ENCODE measurements at places on chromosomes 6 and 20.

- no peak for DNase-seq
Observed at GRCh38 chr20:38073307-38074071, 39.9 kb downstream of the RPRD1B start.

DNA sequence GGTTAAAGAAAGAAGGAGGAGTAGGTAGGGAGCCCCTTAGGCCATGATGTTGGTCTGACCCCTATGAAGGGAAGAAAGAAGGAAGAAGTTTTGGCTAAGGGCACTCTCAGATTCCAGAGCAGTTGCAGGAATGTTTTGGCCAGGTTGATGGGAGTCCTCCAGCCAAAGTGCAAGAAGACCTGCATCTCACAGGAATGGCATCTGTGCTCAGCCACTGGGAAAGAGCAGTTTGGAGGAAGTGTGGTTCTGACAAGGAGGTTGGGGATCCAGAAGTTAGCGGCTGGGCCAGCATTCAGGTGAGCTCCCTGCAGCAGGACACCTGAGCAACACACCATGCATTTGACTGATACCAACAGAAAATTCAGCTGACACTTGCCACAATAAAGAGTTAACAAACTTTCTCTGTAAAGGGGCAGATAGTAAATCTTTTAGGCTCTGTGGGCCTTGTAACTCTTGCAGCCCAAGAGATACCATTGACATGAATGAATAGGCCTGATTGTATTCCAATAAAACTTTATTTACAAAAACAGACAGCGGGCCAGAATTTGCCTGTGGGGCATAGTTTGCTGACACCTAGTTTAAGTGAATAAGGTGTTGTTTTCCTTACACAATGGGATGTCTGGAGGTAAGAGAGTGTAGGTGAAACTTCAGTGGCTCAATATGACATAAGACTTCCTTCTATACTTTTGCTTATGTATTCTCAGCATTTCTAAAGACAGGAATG lies 71.0 kb downstream of the EDN1 start:
- no peak for DNase-seq

DNA sequence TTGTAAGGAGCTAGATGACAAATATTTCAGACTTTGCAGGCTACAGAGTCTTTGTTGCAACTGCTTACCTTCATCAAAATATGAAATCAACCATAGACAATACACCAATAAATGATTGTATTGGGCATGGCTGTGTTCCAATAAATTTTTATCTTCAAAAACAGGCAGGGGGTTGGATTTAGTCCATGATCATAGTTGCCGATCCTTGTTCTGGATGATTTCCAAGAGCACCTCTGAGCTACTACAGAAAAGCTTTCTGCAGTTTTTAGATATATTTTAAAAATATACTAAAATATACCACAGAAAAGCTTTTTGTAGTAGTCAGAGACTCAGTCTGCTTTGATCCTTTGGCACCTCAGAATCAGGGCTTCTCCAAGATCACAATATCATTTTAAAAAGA lies 145.0 kb downstream of the HTR1B start:
- DNase-seq, result no peak

DNA sequence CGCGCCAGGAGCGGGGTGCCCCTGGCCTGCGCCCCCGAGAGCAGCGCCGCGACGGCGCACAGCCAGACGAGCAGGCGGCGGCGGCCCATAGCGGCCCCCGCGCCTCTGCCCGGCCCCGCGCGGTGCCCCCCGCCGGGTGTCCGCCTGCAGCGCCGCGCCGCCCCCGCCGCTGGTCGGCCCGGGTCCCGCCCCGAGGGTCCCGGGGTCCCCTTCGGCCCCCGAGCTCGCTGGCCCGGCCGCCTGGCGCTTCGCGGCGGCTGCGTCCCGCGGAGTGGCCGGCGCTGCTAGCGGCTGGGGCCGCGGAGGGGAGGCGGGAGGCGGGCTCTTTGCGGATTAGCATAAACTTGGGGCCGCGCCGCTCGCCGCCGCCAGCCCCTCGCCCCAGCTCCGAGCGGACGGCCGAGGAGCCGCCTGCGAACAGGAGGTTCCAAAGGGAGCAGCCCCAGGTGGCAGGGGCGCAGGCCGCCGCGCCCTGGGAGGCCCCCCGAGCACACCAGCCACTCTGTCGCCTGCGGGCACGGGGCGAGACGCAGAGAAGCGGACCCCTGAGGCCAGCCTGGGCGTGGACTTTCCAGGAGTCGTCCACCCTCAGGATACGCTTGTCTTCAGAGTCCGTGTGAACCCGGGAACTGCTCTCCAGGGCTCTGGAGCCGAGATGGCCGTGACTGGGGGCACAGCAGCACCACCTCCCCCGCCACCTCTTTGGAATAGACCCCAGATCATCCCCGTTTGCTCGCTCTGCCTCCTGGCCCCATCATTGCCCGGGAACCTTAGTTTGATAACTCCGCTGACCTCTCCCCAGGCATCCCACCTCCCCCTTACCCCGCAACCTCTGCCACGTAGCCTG lies at the start of gene EMILIN3:
EMILIN3 (minus strand) TSS at position 273 of the 847 bp plus-strand sequence; CDS start at position 89, 184 bp downstream.
- no peak for DNase-seq

GRCh38 chr6:150651808-150652470 lies 52.3 kb downstream of the PLEKHG1 start:
- no peak for DNase-seq

DNA sequence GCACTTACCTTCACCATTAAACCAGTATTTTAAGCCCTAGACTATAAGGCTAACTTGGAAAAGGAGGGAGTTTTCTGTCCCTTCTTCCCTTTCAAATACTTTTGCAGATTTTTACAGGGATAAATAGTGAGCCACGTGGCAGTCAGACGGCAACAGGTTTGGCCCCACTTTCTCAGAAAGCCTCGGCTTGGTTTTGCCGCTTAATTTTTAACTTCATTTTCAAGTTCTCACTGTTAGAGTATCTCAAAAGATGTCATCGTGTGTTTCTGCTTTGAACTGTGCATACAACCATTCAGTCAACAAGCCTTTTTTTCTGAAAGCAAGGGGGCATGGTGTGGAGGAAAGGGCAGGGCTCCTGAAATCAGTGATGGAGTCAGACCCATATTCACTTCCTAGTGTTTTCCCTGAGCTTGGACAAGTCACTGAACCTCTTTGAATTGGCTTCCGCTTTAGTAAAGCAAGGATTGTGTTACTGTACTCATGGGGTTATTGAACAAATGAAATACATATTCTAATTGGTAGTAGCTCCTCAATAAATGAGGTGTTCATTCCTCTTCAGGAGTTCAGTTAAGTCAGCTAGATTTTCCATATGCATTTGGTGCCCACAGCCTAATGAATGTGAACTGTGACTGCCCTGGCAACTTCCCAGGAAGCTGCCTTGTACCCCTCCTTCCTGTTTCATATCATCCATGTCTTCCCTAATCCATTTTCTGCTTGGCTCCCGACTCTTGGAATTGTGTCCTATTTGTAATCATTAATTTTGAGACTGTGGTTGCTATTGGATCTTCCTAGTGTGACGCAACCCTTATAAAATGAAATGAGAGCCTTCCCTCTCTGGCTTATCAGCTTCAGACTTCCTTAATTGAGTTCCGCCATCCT lies at the start of gene SLC17A2:
SLC17A2 (minus strand) TSS at position 160 of the 879 bp plus-strand sequence. CDS start 4,895 bp downstream, outside the sequence.
- no peak for DNase-seq

- DNase-seq, result no peak
Observed at GRCh38 chr6:27251606-27252251, 4.2 kb downstream of the PRSS16 start.

- no peak for DNase-seq
Observed at GRCh38 chr6:157058574-157058973, 264.7 kb downstream of the TMEM242 start.

DNA sequence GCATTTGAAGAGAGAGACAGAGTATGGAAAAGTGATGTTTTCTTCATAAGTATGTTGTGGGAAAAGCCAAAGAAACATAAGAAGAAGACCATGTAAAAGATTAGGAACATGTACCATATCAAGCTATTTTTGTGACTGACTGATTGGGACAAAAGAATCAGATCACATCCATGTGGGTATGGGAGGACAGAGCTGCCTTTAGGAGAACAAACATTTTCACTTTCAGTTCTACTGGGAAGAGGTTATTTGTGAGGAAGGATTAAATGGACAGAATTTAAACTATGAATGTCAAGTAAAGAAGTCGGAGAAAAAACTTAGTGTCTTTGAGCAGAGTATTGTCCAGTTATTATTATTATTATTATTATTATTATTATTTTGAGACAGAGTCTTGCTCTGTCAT lies 124.4 kb upstream of the HCRTR2 start:
- DNase-seq, result no peak

DNA sequence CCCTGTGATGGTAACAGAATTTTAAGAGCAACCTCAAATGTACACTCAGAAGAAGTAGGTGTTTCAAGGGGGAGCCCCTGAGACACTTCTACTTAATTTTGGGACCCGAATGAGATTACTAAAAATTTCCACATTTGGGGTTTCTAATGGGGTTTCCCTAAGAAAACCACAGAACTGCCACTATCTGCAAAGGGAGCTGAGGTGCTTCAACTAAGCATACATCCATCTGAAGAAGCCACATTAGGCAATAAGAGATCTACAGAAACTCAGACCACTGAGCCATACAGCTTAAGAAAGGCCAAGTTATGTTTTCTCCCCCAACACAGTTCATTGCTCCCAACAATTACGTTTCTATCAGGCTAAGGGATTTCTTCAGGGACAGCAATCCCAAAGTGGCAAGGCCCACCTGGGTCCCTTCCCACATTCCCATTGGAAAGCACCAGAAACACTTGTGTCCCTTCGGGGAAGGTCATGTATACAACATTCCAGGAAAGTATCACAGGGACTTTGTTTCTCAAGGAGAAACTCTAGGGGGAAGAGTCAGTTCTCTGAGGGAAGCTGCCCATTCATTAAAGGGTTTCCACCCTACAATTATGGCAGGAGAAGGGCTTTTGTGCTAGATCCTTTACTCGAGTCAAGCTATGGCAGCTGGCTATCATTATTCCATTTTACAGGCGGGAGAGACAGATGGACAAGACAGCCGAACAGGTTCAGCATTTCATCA lies 5.0 kb downstream of the BCL2L1 start:
- DNase-seq, result no peak

DNA sequence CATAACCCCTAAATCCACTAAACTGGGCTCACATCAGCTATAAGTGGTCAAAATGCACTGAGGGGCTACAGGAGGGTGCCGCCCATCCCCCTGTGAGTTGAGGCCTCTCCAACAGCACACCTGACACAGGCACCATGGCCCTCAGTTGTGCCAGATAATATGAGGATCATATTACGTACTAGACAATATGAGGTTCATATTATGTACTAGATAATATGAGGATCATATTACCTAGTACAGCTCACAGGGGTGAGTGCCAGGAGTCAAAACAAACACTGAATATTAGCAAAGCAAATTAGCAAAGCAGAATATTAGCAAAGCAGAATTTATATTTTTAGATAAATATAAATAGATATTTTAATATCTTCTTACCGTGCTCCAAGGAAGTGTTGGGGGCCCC lies 35.3 kb downstream of the CD24 start:
- DNase-seq, result no peak

- no peak for DNase-seq
Observed at GRCh38 chr6:54255886-54256285, 52.4 kb upstream of the TINAG start.

- DNase-seq, result no peak
Observed at GRCh38 chr20:8423482-8423881, 291.4 kb downstream of the PLCB1 start.

DNA sequence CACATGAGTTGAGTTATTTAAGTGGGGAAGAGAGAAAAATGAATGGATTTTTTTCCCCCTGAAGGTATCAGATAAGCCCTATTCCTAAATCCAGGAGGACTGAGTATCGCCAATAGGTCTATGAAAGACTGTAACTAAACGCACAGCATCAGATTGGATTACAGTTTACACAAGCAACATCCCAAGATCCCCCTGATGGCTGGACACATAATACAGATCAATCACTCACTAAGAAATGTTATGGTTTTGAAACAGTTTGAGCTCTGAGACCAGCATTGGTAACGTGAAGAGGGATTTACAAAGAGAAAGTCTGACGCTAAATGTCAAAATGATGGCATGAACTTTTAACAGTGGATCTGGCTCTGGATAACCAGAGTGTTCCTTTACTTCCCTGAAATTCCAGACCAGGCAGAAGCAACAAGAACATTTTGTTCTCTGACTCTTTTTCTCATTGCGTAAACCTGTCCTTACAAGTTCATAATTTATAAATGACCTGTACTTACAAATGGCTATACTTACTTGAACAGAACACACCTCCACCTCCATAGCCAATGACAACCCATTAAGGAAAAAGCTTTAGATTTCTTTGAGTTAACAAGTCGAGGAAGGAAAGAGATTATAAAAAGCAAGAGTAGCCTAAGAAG lies 131.8 kb upstream of the BEND3 start:
- DNase-seq, result no peak

DNA sequence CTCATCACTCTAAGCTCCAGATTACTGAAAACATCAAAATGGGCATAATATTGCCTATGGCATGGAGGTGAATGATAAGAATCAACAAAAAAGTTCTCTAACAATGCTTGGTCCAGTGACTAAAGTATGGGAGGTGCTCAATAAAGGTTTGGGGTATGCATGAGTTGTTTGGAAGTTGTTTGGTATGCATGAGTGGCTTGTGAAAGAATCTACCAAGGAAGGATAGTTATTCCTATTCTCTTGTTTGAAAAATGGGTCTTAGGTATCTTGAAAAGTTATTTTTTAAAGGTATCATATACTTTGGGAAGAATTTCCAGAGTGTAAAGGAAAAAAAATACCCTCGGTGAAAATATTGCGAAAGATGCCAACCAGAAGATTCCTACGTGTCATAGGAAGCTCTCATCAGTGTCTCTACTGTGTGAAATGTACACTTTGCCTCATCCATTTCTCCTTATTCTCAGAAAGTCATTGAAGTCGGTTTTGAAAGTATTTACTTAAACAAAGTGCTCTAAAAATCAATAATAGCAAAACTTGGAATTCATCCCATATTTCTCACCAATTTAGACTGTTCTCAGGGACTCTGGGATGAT lies 449.8 kb downstream of the ADGRB3 start:
- DNase-seq, result no peak

DNA sequence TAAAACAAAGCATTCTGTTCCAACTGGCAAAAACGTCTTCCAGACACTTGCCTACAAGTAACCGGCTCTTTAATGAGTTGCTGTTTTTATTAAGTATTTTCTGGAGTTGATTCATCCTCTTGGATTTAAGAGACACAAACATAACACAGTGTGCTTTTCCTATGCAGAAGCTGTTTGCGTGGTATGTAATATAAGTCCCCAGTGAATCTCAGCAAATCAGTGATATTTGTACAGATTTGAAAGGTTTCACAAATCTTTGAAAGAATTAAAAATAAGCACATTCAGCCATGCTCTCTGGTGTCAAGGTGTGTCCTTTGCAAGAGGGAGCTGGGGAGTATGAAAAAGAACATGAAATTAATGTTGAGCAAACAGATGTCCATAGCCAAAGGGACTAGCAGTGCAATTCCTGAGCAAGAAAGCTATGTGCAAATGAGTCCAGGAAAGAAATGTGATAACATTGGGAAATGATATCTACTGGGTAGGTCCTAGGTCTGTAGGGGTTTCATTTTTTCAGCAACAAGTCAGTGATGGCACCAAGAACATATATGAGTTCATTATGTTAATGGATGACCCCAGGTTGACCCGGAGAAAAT lies 170.1 kb upstream of the PHACTR1 start:
- no peak for DNase-seq

Measured in stimulated activated CD4-positive, alpha-beta T cell treated with anti-CD3 and anti-CD28 coated beads, Interleukin-1b, Interleukin-23, amount 100 ng/mL, for 1 hour (primary cell).